Psoas muscle (tissue), 8 donors: ENCODE measurements at places on chromosomes 2 and 18. TPM values are rescaled to one million over a fixed set of nuclear protein-coding genes. Genes with fewer than 3 reads are reported as not detected.

- DNase-seq: no peak
Observed at GRCh38 chr2:160489111-160489510, 4.5 kb downstream of the RBMS1 start.

DNA sequence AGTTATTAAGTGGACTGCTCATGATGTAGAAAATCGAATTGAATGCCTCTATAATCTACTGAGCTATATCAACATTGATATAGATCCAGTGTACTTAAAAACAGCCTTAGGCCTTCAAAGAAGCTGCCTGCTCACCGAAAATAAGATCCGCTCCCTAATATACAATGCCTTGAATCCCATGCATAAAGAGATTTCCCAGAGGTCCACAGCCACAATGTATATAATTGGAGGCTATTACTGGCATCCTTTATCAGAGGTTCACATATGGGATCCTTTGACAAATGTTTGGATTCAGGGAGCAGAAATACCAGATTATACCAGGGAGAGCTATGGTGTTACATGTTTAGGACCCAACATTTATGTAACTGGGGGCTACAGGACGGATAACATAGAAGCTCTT, 2.0 kb downstream of the KLHL23 start:
- DNase-seq: no peak

The SIX3 gene
- total RNA-seq: not detected

DNA sequence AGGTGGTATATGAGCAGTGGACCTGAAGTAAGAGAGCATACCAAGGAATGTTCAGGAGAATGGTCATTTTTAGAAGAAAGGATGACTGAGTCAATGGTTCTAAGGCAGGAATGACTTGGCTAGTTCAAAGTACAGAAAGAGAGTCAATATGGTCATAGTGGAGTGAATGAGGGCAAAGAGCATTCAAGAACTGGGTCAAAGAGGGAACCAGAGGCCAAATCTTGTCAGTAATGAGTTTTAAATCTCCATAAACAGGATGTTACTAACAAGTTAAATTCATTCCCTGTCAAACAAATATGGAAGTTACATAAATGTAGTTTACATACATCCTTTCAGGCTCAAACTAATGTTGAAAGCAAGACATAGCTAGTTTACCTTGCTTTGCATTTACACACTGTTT, 16.1 kb downstream of the CALCRL start:
- no peak for DNase-seq

DNA sequence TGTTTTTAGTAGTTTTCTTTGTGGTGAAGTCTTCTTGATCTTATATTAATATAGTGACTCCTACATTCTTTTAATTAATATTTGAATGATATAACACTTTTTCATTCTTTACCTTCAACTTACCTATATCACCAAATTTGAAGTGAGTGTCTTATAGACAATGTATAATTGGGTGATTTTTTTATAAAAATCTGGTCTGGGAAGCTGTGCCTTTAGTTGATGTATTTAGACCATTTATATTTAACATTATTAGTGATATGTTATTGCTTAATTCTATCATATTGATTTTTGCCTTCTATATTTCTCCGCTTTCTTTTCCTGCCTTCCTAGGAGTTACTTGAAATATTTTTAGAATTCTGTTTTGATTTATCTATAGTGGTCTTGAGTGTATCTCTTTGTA, 16.4 kb downstream of the TMEM182 start:
- no peak for DNase-seq

DNA sequence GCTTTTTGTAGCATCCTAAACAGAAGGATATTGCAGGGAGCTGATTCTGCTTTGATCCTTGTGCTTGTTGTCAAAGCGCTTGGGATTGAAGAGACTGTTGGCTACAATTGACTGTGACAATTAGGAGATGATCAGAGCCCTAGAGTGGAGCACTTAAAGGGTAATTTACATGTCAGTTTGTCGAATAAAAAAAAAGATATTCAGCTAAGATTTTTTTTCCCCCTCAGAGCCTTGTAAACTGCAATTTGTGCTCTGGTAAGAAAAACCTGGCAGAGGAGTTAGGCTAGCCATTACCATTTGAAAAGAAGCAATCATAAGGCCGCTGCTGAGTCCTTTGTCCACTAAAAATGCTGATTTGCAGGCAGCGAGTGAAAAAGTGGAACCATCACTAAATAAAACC, 47.8 kb upstream of the ZEB2 start:
- no peak for DNase-seq

The GALNT1 gene
- total RNA-seq: 29.5 TPM

- no peak for DNase-seq
Observed at GRCh38 chr2:71938659-71939587, 208.7 kb downstream of the CYP26B1 start.

GRCh38 chr2:145845923-145846322, 1326.0 kb upstream of the ZEB2 start:
- no peak for DNase-seq

- no peak for DNase-seq
Observed at GRCh38 chr18:37327063-37327577, 238.5 kb downstream of the CELF4 start.

The MDH1B gene
- total RNA-seq: 0.34 TPM

- no peak for DNase-seq
Observed at GRCh38 chr2:112795774-112796173, 11.5 kb upstream of the IL1A start.

The HTR2B gene
- total RNA-seq: not detected

DNA sequence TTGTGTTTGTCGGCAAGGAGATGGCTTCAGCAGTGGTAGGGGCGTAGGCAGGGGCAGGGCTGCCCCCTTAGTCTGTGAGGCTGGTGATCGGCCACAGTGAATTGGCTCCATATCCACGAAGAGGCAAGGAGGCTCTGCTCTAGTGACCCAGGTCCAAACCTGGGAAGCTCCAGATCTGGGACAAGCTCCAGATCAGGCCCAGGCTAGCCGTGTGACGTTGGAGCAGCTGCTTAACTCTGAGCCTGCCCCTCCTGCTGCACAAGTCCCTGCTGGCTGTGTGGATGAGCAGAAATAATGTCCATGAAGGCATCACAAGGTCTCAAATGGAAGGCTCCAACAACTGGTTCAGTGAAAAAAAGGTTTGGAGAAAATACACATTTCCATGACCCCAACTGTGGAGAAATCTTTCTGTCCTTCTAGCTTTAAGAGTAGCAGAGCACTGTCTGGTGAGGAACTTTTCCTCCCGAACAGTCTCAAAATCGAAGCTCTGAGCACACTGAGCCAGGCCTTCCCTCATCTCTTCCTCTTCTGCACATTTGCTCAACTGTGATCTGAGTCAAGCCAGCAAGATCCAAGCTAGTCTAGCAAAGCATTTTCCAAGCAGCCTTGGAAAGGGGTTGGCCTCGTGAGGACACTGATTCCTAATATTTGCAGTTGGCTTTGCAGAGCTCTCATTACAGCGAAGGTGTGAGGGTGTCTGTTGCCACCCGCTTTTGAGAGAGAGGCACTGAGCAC, 67.0 kb upstream of the TCF7L1 start:
- no peak for DNase-seq

DNA sequence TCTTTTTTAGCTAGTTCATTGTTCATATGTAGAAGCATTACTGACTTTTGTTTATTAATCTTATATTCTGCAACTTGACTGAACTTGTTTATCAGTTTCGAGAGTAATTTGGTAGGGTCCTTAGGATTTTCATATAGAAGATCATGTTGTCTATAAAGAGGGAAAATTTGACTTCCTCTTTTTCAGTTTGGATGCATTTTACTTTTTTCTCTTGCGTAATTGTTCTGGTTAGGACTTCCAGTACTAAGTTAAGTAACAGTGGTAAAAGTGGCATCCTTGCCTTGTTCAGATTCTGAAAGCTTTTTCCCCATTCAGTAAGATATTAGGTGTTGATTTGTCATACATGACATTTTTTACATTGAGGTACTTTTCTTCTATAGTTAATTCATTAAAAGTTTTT, 726.0 kb downstream of the KCNJ3 start:
- no peak for DNase-seq

GRCh38 chr2:170930991-170931266, 1.9 kb downstream of the GORASP2 start:
- no peak for DNase-seq

The RFTN2 gene
- total RNA-seq: 1.9 TPM

The AOX1 gene
- total RNA-seq: 5.0 TPM

- no peak for DNase-seq
Observed at GRCh38 chr18:49747876-49748275, 65.5 kb downstream of the ACAA2 start.

The KCNF1 gene
- not detected for total RNA-seq

DNA sequence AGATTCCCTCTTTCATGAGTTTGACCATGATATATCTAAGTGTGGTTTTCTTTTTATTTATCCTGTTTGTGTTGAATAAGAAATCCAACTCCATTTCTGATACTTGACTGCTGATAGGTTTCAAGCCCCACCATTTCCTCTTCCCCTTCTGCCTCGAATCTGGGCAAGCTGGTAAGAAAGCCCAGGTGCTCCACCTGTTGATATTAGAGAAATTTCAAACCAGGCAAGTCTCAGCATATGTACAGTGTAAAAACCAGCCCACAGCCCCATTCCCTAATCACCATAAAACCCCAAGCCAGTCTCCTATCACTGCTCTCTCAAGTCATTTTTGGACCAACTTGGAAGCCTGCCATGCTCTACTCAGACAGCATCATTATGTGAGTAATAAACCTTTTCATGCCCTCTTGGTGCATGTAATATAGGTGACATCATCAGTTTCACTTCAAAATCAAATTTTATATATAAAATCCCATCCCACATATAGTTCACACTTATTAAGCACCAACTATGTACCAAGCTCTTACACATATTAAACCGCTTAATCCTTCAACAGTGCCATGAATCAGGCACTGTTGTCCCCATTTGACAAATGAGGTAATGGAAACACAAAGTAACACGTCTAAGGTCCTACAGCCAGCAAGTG, 46.6 kb downstream of the SMAD2 start:
- DNase-seq: no peak

The SP140 gene
- total RNA-seq: 0.57 TPM

DNA sequence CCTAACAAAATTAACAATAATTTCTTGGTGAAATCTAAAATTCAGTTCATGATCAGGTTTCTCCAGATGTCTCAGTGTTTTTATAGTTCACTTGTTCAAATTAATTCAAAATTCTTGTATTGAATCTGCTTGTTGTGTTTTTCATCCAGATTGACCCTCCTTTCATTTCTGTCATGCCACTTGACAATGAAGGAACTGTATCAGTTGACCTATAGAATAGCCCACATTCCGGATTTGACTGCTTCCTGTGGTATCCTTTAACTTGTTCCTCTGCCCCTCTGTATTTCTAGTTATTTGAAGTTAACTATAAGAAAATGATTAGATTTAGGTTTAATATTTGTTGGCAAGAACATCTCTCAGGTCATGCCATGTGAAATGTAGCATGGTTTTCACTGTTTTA, 53.3 kb downstream of the TWSG1 start:
- no peak for DNase-seq

The MBOAT2 gene
- total RNA-seq: 1.4 TPM

- no peak for DNase-seq
Observed at GRCh38 chr2:215847718-215848117, 165.6 kb downstream of the MREG start.

The CKAP2L gene
- total RNA-seq: 0.05 TPM

GRCh38 chr2:144479138-144479537, 40.8 kb downstream of the ZEB2 start:
- DNase-seq: no peak

The G6PC2 gene
- not detected for total RNA-seq

- no peak for DNase-seq
Observed at GRCh38 chr18:73007195-73007914, 139.6 kb upstream of the NETO1 start.

DNA sequence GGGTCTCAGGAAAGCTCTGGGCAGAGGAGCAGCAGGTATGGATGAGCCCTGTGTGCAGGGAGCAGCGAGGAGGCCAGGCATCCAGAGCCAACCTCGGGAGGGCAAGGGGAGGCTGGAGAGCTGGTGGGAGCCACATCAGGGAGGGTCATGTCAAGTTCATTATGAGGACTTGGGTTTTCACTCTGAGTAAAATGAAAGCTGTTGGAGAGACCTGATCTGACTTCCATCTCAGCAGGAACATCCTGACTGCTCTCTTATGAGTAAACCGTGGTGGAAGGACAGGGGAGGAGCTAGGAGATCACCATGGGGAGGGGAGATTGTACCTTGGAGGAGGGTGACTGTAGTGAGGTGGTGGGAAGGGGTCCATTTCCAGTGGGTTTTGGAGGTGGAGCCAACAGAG, 209.8 kb downstream of the LDLRAD4 start:
- no peak for DNase-seq

The ACADL gene
- total RNA-seq: 9.1 TPM

DNA sequence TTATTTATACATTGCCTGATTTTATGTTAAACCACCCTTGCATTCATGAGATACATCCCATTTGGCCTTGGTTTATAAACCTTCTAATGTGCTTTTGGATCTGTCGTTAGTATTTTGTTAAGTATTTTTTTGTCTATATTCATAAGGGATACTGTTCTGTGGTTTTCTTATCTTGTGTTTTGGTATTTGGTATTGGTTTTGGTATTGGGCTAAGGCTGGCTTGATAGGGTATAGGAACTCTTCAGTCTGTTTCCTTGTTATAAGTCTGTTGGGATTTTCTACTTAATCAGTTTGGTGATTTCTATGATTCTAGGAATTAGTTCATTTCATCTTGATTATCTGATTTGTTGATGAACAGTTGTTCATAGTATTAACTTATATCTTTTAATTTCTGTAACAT, 49.2 kb downstream of the RELCH start:
- no peak for DNase-seq

The COL6A3 gene
- total RNA-seq: 75.2 TPM

DNA sequence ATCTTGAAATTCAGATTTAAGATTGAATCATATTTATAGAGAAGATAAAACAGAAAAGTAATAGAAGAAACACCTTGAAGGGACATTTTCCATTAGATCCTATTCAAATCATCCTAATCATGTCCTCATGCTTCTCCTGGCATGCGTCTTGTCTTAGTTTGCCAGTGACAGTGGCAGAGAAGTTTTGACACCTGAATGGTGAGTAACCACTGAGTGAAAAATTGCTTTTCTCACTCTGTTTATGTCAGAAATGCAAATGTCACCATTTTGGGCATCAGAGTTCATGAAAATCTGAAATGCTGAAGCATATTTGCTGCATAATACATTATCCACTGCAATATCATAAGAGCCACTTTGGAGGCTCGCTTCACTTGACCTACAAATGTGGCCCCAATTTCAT, 63.0 kb upstream of the PLA2R1 start:
- no peak for DNase-seq

The CRACDL gene
- 2.3 TPM for total RNA-seq

The C1QL2 gene
- total RNA-seq: not detected

The LNPK gene
- total RNA-seq: 55.3 TPM

DNA sequence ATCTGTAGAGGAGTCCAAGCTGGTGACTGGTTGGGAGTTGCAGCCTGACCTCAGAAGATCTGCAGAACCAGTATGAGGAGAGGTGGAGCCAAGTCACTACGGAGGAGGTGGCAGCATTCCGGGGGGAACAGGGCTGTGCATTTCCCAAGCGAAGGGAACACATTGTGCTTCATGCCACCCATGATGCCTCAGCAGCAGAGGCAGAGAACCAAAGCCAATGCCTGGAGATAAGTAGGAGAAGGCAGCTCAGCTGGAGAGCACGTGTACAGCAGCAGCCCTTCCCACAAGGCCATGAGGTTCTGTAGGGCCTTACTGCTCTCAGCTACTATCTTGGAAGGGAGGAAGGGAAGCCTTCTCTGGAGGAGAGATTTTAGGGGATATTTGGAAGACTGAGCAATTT, 67.2 kb upstream of the LRPPRC start:
- no peak for DNase-seq
